ENCODE measurements at places on chromosomes 3 and 15.

GRCh38 chr3:54511766-54512365 is 389.5 kb downstream of the CACNA2D3 start:
- no peak for DNase-seq

GRCh38 chr15:92624401-92624991 is 31.1 kb downstream of the FAM174B start:
- DNase-seq: peak; percentile 30

GRCh38 chr3:31958701-31959152 is 22.3 kb downstream of the OSBPL10 start:
- DNase-seq: no peak

GRCh38 chr3:175186511-175186910 is 327.4 kb downstream of the NAALADL2 start:
- DNase-seq: no peak

- peak; percentile 35 for DNase-seq
Observed at GRCh38 chr3:17136136-17136721, 251.5 kb downstream of the PLCL2 start.

- peak; percentile 22 for DNase-seq
Observed at GRCh38 chr3:177777699-177778098, 580.4 kb upstream of the TBL1XR1 start.

DNA sequence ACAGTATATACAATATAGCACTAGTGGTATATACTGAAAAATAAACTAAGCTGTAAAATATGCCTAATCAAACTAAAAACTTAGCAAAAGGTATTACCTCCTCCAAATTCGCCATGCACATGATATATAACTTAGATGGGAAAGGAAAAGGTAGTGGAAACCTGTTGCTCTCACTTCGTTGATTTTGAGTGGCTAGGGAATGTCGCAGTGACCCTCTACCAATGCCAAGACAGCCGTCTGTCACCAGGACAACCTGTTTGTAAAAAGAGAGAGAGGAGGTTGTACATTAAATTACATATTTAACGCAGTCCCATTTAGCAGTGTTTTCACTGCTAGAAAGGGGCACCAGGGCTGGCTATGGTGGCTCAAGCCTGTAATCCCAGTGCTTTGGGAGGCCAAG is 11.3 kb downstream of the INTS14 start:
- no peak for DNase-seq
